ENCODE measurements at places on chromosomes 11 and 22.

DNA sequence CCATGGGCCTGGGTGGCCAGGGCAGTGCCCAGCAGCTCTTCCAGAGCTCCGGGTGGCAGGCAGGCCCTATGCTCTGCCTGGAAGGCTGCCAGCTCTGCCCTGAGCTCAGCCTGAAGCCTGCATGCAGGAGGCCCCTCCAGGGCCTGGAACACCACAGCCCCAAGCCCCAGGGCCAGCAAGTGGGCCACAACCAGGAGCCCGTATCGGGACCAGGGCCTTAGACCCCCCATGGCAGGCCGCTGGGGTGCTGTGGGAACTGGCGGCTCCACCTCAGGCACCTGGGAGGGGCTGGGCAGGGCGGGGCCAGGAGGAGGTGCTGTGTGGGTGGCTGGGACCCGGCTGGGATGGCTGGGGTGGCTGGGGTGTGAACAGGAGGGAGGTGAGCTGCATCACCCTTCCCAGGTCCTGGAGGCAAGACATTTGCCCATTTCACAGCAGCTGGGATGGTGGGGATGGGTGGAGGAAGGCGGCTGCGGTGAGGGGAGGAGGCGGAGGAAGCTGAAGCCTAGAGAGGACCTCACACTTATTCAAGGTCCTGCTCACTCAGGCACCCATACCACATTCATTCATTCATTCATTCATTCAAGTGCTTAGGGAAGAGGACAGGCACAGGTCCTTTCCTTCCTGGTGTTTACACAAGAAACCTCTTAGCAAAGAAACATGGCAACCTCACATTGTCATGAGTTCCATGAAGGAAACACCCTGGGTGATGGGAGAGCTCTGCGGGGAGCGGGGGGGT, at the start of gene KCNK7:
KCNK7 (minus strand) TSS at position 258 of the 739 bp plus-strand sequence; CDS start at position 230, 28 bp downstream.
- DNase-seq, result no peak

- DNase-seq, result peak; percentile 88
Measured at GRCh38 chr11:46308631-46309419, 31.4 kb downstream of the CREB3L1 start.

DNA sequence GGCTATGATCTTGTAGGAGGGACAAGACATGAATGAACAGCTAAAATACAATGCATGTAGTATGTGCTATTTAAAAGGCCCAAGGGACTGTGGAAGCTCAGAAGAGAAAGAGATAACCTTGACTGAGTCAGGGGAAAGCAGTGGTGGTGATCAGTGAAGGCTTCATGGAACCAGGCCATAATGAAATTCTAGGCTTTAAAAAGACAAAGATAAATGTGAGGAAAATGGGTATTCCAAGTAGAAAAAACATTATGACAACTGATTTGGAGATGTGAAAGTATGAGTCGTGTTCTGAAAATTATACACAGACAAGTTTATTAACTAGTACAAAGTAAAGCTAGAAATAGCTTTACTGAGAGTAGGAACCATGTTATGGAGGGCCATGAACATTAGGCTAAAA, 189.8 kb downstream of the SOX6 start:
- DNase-seq, result no peak

DNA sequence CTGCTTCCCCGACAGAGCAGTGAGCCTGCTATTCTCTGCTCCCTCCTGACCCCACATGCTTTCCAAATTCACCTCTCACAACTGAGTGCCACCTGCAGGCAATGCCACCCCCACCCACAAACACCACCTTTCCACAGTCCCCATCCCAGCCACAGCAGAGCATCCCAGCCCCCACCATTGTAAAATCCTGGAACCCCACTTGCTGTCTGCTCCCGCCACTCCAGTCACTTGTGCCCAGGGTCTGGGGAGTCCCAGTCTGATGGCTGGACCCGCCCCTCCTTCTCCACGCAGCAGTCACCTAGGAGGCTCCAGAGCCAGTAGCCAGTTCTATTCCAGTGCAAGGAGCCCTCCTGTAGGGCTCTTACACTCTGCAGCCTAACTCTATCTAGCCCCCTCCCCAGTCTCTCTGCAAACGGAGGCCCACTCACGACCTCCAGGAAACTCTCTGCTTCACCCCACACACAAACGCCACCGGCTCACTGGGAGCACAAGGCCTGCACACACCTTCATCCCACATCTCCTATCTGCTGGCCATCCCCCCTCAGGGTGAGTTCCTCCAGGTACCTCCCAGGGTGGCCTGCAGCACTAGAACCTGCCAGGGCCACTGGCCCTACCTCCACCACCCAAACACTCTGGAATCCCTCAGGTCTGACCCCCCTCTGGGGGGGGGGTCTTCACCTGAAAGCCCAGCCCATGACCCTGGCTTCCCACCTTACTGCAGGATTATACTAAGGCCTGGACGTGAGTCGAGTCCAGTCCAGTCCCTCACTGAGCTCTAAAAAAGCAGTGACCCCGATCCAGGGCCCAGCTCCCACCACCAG, 1.4 kb downstream of the GNB1L start:
- peak; percentile 71 for DNase-seq

GRCh38 chr11:85732965-85733364, 47.0 kb upstream of the CCDC89 start:
- DNase-seq, result no peak

DNA sequence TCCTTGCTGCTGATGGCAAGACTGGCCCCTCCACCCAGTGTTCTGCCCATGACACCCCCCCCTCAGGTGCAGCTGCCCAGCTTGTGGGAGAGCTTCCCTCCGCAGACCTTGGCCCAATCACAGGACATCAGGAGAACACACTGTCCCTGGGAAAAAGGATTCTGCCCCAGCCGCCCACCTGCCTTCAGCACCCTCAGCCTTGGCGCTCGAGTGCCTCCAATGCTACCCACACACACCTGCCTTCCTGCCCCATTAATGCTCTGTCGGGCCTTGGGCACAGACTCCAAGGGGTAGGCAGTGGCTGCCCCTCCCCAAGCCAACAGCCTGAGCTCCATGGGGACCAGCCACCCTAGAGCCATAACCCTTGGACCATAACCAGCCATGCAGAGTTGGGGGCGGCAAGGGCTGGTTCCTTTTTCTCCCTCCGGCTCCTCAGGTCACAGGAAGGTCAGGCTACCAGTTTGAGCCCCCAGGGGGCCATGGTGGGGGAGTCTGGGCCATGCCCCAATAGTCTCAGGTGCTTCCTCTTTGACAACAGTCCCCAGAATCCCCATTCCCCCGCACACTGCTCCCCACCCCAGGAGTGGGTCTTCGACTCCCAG, 1.3 kb upstream of the ZNF70 start:
- DNase-seq, result no peak

DNA sequence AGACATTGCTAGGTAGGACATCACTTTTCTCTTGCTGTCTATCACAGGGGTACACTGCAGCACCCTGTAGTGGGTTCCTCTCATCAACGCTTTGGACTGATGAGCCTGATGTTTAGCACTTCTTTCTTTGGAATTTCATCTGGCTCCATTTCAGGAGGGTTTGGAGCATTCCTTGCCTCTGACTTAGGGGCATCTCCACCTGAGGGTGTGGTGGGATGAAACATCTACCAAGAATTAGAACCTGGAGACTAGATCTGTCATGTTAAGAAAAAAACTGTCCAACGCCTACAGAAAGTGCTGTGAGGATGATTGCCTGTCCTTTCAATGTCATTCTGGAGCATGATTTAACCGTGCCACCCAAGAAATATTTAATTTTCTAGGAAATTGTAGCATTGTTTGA, 648.4 kb downstream of the ETS1 start:
- DNase-seq, result no peak

DNA sequence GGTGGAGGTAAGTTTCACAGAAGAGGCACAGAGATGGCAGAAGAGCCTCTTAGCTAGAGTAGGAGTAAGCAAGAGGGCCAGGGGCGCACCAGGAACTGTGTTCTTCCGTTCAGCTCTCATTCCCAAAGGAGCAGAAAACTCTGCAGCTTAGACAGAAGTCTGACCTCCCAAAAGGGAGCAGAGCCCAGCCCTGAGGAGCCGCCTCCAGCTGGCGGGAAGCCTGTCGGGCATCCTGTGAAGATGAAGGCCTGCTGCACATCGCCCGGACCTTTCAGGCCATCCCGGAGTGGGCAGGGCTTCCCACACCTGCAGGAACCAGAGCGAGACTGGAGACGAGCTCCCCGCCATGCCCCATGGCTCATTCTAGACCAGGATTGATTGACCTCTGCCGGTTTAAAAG, 1102.8 kb downstream of the BRD1 start:
- no peak for DNase-seq

GRCh38 chr22:44748524-44748923, 3.9 kb upstream of the ARHGAP8 start:
- DNase-seq, result no peak

- DNase-seq, result no peak
Measured at GRCh38 chr22:50302041-50302541, 5.4 kb downstream of the PLXNB2 start.

- DNase-seq, result no peak
Measured at GRCh38 chr22:37088108-37088605, 21.4 kb downstream of the TMPRSS6 start.

GRCh38 chr11:368414-369335, 624 bp upstream of the B4GALNT4 start:
- no peak for DNase-seq

GRCh38 chr11:17563961-17564686, 17.1 kb downstream of the OTOG start:
- peak; percentile 41 for DNase-seq

GRCh38 chr22:26404851-26405421, 24.1 kb upstream of the ASPHD2 start:
- no peak for DNase-seq

- DNase-seq, result no peak
Measured at GRCh38 chr22:36729321-36729720, 25.8 kb upstream of the CACNG2 start.

DNA sequence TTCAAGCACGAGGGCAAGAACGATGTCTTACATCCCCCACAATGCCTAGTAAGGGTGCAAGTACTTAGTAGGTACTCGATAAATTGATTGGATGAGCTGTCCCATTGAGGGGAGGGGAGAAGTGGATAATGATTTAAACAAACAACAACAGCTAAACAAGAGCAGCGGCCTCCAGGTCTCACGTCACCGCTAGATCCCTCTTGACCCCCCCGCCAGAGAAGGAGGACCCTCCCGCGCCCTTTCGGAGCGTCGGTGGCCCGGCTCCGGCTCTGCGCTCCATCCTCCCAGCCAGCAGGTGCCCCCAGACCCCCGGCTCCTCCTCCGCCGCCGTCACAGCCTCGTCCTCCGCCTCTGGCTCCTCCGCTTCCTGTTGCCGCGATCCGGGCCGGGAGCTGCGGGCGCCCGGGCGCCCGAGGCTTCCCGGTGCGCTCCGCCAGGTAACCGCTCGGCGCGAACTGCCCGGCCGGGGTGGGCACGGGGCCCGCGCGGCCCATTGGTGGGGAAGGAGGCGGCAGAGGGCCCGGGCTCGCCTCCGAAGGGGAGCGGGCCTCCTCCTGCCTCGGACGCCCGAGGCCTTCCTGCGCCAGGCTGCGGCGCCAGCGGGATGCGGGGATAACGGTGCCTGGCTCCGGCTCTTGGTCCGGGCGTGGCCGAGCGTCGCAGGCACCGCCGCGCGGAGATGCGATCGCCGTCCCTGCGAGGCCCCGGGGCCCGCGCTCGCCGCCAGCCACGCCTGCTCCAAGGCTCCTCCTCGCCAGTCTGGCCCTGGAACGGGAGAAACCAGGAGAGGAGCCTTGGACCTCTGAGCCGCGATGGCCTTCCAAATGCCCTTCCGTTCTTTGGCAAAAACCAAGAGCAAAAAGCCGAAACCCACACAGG, at the start of gene TLCD5:
TLCD5 (plus strand) TSS at position 368 of the 879 bp plus-strand sequence. CDS start 2,143 bp downstream, outside the sequence.
- DNase-seq, result no peak

GRCh38 chr22:32950366-32950765, 107.8 kb downstream of the SYN3 start:
- DNase-seq, result no peak

DNA sequence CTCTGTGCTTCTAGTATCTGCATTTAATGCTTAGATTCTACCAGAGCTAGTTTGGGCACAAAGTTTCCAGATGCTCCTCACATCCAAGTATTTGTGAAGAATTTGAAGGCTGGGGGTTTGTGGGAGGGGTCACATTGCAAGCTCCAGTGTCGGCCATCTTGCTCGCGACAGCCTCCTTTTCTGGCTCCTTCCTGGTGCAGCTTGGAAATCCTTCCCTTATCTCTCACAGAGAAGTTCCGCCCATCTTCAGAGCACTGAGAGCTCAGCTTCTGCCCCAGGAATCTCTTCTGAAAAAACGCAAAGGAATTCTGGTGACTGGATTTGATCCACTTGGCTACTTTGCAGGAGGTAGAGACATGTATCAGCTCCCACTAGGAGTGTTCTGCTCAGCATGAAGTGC, 497.5 kb downstream of the TBC1D22A start:
- no peak for DNase-seq

DNA sequence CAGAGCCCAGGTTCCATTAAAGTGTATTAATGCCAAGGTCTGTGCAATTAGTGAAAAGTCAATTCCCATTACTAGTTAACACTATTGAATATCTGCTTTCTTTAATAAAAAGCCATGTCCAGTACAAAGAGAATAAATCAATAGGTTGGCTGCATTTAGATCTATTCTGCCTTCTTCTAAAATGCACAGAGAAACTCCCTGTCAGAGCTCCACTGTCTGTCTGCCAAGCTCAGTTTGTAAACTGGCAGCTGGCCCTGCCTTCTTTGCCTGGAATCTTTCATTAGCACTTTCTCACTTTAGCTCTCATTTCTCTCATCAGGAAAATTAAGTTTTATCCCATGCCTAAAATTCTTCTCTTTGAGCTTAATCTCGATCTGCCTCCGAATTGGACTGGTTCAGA, 35.6 kb downstream of the ARL14EP start:
- no peak for DNase-seq

Data from cardiac septum (tissue), 1 donor.